ENCODE measurements at places on chromosomes 5 and 9.

- no peak for DNase-seq
Observed at GRCh38 chr5:14251733-14252132, 108.6 kb downstream of the TRIO start.

GRCh38 chr9:126614455-126615244, 922 bp downstream of the LMX1B start:
- no peak for DNase-seq

GRCh38 chr9:127449332-127449966, 1.8 kb downstream of the RPL12 start:
- no peak for DNase-seq

DNA sequence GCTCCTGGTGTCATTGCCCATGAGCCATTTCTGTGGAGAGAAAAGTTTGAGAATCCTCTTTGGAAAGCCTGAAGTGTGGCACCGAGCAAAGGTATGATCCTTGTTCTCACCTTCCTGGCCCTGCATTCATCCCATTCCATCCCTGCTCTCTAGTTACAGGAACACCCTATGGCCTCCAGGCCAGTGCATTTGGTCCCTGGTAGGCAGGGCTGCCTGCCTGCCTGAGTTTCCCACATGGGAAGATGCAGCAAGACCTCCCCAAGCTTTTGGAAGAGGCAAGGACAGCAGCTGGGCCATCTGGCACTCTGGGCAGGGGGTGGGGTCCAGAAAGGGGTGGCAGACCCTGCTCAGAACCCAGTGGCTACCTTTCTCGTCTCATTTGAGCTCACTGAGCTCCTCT, 24.5 kb downstream of the IGIP start:
- no peak for DNase-seq

GRCh38 chr9:129879103-129879699, 43.9 kb downstream of the USP20 start:
- peak; percentile 94 for DNase-seq

GRCh38 chr9:100579665-100580064, 1.8 kb downstream of the CAVIN4 start:
- no peak for DNase-seq

- DNase-seq = no peak
Observed at GRCh38 chr5:31130676-31131075, 62.8 kb upstream of the CDH6 start.

- no peak for DNase-seq
Observed at GRCh38 chr9:128175102-128175563, 15.1 kb downstream of the BBLN start.

DNA sequence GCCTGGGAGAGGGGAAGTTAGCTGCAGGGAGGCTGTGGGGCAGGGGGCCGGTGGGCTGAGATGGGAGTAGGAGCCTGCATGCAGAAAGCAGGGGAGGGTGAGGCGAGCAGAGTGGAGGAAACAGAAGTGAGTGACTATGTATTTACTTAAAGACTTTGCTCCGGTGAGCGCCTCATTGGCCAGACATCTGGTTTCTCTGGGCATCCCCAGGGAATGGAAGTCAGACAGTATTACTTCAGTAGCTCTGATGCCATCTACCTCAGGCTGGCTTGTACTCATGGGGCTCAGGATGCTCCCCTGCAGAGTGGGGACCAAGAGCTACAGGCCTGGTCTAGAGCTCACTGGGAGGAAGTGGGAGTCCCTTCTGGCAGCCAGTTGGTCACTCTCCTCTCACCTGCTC, 78.2 kb upstream of the ARAP3 start:
- DNase-seq = no peak

- DNase-seq = no peak
Observed at GRCh38 chr5:107894361-107894760, 223.6 kb upstream of the EFNA5 start.

GRCh38 chr9:131781069-131781468, 41.2 kb upstream of the RAPGEF1 start:
- no peak for DNase-seq

GRCh38 chr5:55437452-55437851, 97.3 kb downstream of the PLPP1 start:
- DNase-seq = no peak

DNA sequence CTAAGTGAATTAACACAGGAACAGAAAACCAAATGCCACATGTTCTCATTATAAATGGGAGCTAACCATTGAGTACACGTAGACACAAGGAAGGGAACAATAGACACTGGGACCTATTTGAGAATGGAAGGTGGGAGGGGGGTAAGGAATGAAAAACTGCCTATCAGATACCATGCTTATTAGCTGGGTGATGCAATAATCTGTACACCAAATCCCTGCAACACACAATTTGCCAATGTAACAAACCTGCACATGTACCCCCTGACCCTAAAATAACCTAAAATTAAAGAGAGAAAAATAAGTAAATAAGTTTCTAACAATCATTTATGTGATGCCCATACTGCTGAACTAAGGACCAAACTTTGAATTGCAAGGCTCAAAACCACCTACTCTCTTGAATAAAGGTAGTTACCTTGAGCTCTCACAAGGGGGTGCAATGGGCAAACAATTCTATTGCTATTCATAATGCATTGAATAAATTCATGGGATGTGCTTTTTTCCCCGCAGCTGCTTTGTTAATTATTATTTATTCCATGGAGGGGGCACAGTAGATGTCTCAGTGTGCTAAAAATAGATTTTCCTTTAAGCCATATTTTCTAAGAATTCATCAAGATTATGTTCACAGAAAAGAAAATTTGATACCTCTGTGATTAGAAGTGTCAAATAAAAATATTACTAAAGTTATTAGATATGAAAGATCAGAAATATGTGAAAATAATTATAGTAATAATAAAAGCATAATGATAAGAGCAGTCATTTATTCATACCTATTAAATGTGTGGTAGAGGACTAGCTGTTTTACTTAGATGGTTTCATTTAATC, 76.2 kb upstream of the PTPN3 start:
- no peak for DNase-seq

GRCh38 chr5:78893940-78894677, 91.0 kb downstream of the ARSB start:
- DNase-seq = no peak

DNA sequence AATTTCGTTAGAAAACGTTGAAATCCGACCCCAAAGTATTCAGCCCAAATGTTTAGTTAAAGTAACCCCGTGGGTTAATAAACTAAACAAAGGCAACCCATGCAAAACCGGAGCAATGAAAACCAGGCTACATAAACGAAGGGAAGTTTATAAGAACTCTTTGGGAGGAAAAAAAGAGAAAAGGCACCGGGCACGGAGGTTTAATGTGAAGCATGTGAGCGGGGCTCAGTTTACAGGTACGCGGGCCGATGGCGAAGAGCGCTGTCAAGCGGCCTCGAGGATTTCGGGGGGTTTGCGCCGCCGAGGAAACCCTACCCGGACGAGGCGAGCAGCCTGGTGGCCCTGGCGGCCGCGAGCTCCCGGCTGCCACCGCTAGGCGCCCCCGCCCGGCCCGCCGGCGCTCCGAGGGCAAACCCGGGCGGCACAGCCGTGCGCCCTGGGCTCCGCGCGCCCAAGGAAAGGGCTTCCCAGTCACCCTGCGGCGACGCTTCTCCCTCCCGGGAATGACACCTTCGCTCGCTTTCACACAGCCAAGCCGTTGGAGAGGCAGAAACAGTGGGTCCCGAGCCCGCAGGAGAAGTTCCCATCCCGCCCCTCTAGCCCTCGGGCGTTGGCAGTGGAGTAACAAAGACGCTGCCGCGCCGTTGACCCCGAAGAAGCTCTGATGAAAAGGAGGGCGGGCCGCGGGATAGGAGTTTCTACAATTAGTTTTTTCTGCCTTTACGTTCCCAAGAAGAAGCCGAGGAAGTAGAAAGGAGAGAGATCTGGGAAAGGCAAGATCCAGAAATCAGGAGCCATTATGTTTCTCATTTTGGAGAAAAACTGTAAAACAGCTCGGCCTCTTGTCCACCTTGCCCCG, 126.0 kb downstream of the TMEM174 start:
- DNase-seq = no peak

- DNase-seq = no peak
Observed at GRCh38 chr9:131107760-131108159, 11.4 kb downstream of the AIF1L start.

DNA sequence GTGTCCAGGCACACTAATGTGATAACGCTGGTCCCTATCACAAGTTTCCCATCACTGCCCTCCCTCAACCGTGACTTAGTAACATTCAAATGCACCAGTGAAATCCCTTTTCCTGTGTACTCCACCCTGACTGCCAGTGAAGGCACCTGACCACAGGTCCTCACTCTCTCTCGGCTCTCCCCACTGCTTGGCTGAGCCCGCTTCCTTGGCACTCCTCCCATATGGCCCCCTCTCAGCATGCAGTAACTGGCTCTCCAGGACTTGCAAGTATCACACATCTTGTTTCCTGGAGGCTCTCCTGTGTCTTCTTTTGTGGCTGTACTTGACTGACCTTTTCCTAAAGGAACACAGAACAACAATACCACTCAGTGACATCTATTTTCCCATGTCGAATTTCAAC, 292.0 kb upstream of the ZNF608 start:
- DNase-seq = no peak

- DNase-seq = peak; percentile 35
Observed at GRCh38 chr5:119453040-119453373, 710 bp downstream of the HSD17B4 start.
